ENCODE measurements at places on chromosomes 7 and 10. TPM values are rescaled to one million over a fixed set of nuclear protein-coding genes. Genes with fewer than 3 reads are reported as not detected.

Gene SPDYE3
- total RNA-seq = not detected

Gene LIPN
- total RNA-seq = not detected

Gene FLNC
- 14.3 TPM for total RNA-seq

Gene PNLIPRP2
- not detected for total RNA-seq

Gene ADGRA1
- 0.24 TPM for total RNA-seq

- DNase-seq = no peak
These were observed 18.4 kb upstream of the BET1 start for GRCh38 chr7:94022550-94022949.

GRCh38 chr10:69484736-69485135 is 33.5 kb downstream of the TSPAN15 start:
- DNase-seq = no peak

DNA sequence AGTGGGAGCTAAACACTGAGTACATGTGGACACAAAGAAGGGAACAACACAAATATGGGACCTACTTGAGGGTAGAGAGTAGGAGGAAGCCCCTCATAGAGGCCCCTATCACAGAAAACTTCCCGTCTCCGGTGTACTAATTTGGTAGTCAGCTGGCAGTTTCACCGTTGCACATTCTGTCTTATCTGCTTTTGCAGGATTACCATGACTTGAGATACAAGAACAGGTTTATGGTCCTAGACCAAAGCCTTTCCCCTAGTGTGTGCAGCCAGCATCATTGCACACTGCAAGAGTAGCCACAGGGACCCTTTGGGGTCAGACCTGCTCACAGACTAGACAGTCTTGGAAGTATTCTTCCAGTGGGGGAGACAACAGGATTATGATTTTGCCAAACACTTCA is 5.9 kb upstream of the IFIT1B start:
- no peak for DNase-seq

DNA sequence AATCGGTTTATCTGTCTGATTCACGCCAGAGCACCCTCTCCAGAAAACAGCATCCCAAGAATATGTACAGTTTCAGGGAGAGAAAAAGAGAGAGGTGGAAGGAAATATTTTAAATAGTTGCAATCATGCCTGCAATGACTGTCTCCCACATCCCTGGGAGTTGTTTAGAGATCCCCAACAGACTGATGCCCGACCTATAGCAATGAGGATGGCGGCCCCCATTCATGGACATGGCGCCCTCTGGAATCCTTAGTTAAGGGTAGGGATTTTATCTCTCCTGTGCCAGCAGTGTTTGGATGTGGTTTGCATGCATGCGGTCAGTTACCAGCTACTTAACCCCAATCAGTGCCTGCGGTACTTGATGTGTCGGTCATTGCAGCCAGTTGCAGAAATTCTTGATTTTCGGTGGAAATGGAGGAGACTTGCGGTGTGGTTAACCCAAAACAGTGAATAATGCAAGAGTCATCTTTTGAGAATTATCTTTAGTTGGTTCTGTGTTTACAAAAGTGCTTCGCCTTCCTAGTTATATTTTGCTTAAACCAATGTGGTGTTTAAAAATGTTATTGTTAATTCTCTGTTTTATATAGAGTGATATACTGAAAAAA is 186.0 kb upstream of the TCF7L2 start:
- no peak for DNase-seq

- DNase-seq = no peak
These were observed 61.8 kb upstream of the DOCK1 start for GRCh38 chr10:126843299-126843934.

DNA sequence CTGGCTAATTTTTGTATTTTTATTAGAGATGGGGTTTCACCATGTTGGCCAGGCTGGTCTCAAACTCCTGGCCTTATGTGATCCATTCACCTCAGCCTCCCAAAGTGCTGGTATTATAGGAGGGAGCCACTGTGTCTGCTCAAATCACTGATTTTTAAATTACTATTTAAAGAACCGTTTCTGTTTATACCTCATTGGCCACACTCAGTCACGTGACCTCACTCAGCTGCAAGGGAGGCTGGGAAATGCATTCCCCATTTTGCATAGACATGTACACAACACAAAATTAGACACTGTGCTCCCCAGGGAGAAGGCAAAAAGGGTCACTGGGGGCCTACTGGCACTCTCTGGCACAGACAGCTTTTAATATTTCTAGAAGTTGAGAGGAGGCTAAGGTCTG is 13.6 kb upstream of the CALU start:
- no peak for DNase-seq

GRCh38 chr7:44724276-44724675 is 24.4 kb upstream of the ZMIZ2 start:
- no peak for DNase-seq

- no peak for DNase-seq
These were observed 12.4 kb upstream of the TFAM start for GRCh38 chr10:58372607-58373441.

DNA sequence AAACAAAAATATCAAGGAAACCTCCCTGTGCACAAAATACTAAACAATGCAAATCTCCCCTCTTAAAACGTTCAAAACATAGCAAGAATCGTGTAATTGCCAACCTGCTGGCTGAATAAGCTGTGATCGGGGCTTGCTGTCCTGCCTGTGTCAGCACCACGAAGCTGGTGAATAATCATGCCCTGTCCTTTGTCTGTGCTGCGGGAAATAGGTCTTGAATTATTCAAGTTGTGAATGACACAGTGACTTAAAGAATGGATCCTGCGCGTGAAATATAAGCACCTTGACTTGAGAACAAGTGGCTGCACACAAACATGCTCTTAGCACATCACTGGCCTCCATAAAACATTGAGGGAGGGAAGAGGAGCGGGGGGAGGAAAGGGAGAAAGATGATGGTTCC is 130.2 kb downstream of the OAT start:
- DNase-seq = no peak

- DNase-seq = no peak
These were observed 1091.2 kb downstream of the KCNMA1 start for GRCh38 chr10:76546411-76546810.

GRCh38 chr7:30528779-30529178 is 24.1 kb upstream of the GGCT start:
- no peak for DNase-seq

- peak; percentile 69 for DNase-seq
These were observed at the start of gene GPR37 for GRCh38 chr7:124765401-124766352. Gene GPR37 (minus strand): TSS chr7:124765792. CDS start chr7:124764976, 816 bp downstream.

DNA sequence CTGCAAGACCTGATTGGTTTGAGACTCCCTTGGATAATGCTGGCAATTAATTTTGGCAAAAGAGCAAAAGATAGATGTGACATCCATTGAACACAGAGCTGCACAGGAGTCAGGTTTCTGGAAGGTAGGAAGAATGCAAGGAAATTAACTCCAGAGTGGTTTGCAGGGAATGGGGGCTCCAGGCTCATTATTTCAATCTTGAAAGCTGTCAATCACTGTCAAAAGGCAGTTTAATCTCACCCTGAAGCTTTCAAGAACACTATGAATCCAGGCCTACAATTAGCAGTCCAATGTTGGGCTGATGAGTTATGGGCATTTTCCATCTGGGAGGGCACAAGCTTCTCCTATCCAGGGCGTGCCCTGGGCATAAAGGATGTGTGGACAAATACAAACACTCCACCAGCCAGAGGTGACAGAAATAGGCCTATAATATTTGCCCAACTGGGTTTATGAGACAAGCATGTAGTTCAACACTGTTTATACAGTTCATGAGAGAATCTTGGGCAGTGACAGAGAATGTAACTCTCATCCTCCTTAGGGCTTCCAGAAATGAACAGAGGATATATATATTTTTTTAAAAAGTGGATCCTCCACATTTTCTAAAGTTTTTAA is 80.5 kb downstream of the KCNMA1 start:
- DNase-seq = no peak

DNA sequence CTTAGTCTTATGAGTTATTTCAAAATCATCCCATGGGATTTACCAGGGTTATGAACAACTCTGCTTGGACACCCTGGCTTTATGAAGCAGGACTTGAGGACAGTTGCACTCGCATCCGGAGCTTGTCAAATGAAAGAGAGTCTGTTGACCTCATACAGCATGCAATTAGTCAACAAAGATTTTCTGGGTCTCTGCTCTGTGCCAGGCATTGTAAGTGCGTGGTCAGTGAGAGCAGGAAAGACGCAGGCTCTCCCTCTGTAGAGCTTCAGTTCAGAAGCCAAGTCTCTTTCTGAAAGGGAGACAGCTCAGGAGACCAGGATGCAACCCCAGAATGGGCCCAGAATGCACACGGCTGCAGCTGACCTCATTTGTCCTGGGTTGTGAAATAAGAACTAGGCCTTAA is 45.5 kb upstream of the DMBT1 start:
- no peak for DNase-seq

DNA sequence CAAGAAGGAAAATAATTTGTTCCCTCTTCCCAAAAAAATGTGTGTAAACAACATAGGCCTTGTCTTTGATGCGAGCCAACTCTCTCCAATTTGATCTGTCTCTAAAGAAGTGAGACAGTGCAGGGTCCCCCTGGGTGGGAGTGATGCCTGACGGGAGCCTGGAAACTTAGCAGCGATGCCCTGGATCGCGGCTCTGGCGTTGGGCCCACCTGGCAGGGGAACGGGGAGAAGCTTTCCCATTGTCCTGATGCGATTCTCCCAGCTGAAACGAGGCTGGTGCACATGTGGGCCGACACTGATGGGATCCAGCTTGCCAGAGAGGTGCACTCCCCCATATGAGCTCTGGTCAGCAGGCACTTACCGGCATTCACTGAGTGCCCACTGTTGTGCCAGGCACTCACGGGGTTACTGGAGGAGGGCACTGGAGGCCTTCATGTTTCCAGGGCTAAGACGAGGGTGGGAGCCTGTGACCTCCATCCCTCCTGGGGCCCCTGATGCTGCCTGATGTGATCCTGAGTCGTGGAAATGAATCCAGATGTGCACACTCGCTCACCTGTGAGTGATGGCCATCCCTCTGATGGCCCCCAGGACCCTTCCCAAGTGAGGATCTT is 132.8 kb downstream of the PTPN20 start:
- DNase-seq = no peak

DNA sequence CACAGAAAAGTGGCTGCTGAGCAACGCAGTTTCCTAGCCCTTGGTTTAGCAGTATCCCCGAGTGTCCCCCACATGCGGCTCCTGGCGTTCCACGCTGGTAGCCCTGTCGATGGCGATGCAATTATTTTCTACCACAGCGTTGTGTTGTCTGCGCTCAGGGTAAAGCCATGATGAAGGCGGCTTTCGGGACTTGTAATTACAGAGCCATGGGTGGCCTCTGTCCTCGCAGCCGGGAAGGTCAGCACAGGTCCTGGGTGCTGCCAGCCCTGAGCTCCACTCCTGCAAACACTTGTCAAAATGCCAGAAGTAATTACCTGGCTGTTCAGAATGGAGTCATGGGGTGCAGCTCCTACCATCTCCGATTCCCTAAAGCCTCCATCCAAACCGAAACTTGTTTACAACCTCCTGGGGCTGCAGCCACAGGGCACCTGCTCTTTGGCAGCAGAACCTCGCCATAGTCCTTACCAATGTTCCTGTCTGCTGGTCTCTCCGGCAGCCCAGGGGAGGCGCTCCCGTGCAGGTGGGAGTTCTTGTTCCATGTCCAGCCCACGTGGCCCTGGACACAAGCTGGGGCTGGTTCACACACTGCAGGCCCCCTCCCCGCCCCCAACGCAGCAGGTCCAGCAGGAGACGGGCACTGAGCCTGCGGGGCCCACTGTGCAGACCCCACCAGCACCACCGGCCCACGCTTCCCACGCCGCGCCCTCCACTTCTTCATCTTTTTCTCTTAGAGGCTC is 512.6 kb downstream of the PTPRN2 start:
- no peak for DNase-seq

DNA sequence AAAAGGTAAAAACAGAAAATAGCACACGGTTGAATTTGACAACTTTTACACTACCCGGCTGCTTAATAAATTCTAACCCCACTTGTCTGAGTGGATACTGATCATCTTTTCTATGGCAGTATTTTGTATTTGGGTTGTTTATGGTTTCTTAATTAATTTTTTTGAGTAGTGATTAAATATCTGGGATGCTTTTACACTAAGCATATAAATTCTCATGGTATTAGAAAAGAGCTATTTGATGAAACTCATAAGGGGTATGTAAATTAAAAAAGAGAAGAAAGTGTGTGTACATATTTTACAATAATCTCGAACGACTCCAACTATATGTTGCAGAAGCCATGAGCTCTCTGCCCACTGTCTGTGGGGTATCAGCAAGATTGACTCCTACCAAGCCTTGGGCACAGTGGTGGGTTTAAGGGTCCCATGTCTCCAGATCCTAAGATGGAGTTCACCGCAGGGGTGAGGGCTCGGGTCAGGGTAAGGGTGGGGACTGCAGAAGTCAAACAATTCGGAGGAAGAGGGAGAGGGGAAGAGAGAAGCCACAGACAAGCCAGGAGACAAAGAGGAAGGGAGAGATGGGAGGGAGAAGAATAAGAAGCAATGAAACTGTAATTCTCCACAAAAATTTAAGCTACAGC is 7.6 kb upstream of the HOXA13 start:
- DNase-seq = no peak

- DNase-seq = no peak
These were observed 208.0 kb downstream of the GALNT17 start for GRCh38 chr7:71339924-71340323.

DNA sequence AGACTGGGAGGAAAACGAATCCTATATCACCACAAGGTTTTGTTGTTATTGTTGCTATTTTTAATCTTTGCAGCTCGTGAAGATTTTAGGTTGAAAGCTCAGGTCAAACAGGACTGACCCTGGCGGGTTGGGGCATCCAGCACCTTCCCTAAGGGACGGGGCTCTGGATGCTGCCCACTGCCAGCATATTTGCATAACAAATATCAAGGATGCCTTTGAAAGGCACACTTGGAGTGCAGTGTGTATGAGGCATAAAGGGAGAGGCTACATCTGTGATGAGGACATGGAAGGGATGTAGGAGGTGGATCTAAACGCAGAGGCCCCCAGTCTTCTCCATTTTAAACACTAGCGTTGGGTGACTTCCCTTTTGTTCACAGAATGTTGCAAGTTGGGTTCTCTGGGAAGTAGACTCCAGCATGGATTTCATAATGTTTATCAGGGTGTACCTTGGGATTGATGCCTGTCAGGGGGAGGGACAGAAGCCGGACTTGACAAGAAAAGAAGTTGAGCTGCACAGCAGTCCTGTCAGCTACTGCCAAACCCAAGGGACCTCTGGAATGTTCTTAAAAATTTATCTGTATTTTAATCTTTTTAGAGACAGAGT is 181.1 kb upstream of the IMMP2L start:
- DNase-seq = no peak

GRCh38 chr7:6172910-6173295 is 99.5 kb downstream of the CYTH3 start:
- no peak for DNase-seq

DNA sequence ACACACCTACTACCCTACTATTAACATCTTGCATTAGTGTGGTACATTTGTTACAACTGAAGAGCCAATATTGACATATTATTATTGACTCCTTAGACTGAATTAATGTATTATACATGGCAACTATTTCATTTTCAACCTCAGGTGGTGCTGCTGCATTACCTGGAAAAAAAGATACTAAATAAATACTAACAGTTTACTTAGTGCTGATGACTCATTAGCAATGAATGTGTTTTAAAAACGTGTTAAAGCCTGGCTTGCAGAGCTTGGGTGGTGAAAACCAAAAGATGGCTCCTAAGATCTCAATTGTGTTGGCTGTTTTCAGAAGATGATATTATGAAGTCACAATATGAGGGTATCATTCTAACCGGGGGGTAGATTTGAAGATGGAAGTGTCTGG is 34.8 kb downstream of the CFAP43 start:
- no peak for DNase-seq

- DNase-seq = no peak
These were observed 9.2 kb upstream of the ATXN7L1 start for GRCh38 chr7:105885387-105886111.

GRCh38 chr10:46555713-46556514 is 544 bp downstream of the GPRIN2 start:
- peak; percentile 89 for DNase-seq

GRCh38 chr7:94183891-94184290 is 179.7 kb upstream of the BET1 start:
- no peak for DNase-seq

Data from left lung (tissue), 14 donors.